ENCODE measurements at places on chromosomes 2 and 18. TPM values are rescaled to one million over a fixed set of nuclear protein-coding genes. Genes with fewer than 3 reads are reported as not detected.

Gene MAP2
- 4.5 TPM for total RNA-seq

Gene IL1F10
- not detected for total RNA-seq

Gene EIPR1
- 12.1 TPM for total RNA-seq

Gene TXNDC2
- total RNA-seq: not detected

Gene IL36RN
- total RNA-seq: not detected

Gene ALK
- total RNA-seq: not detected

Gene NYAP2
- not detected for total RNA-seq

Gene CLEC4F
- total RNA-seq: 0.28 TPM

Gene RSAD2
- 5.0 TPM for total RNA-seq

Gene DUSP19
- total RNA-seq: 6.3 TPM

Gene SERPINB10
- total RNA-seq: not detected

Gene OSR1
- total RNA-seq: 1.9 TPM

Gene CABLES1
- total RNA-seq: 2.2 TPM

Measured in heart right ventricle (tissue), 16 donors.